ENCODE measurements at places on chromosomes 12 and 14.

GRCh38 chr12:18706798-18707197 lies 31.0 kb downstream of the PLCZ1 start:
- DNase-seq = no peak

- no peak for DNase-seq
Measured at GRCh38 chr12:49515266-49515665, 23.6 kb upstream of the KCNH3 start.

DNA sequence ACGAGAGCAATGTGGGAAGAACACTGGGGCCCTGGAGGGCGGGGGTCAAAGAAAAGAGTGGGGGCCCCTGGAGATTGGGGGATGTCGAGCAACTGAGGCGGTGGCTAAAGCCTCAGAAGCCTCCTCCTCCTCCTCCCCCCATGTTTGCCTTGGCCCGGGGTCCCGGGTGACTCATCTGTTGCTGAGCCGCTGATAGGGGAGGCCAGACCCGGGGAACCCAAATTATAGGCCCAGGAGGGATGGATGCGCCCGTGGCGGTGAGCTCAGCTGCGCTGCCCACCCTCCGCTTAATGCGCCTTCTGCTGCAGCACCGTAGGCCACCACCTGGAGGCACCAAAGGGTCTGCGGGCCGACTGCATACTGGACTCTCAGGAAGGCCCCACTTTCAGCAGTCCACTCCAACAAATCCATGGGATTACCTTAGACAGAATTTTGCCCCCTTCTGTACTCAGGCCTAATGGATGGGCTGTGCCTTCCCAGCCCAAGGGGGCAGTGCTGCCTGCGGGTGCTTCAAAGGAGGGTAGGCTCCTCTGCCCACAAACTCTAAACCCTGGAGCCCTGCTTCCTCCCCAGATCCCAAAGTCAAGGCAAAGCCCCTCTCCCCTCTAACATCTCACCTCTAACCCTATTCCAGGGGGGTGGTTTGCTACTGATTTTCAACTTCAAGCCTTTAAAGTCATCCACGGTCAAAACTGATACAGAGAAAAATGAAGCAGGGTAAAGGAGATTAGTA lies 2.6 kb upstream of the WNT10B start:
- DNase-seq = peak; percentile 37

- no peak for DNase-seq
Measured at GRCh38 chr14:68774771-68775613, 17.9 kb downstream of the ZFP36L1 start.

- no peak for DNase-seq
Measured at GRCh38 chr12:32486158-32486557, 86.8 kb downstream of the FGD4 start.

DNA sequence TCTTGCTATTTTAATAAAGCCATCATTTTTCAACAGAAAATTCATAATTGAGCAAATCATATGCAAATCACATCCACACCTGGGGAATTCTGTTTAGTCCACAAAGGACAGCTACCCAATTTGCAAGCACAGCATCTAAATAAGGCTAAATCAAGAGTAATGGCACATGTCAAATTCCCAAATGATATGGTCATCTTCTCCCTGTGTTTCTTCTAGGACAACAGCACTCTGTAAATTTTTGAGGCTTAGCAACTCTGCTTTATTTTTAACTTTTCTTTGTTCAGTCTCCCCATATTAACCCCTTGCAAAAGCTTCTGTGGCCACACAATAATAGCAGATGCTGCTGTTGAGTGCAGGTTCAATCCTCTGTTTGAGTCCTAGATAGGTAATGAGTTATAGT lies 155.6 kb upstream of the DAAM1 start:
- no peak for DNase-seq

GRCh38 chr12:122356192-122356635 lies 66.3 kb downstream of the CLIP1 start:
- DNase-seq = peak; percentile 58

All from stimulated activated CD4-positive, alpha-beta T cell treated with anti-CD3 and anti-CD28 coated beads, Interleukin-4, amount 100 ng/mL, for 24 hours (primary cell).